ENCODE measurements at places on chromosomes 13 and 19. TPM values are rescaled to one million over a fixed set of nuclear protein-coding genes. Genes with fewer than 3 reads are reported as not detected.

RASAL3 gene
- total RNA-seq = 125 TPM

MEF2B gene
- 3.9 TPM for total RNA-seq

NLRP13 gene
- total RNA-seq = not detected

NTN5 gene
- 0.74 TPM for total RNA-seq

OVOL3 gene
- not detected for total RNA-seq

ZNF549 gene
- 2.9 TPM for total RNA-seq

MATK gene
- 25.2 TPM for total RNA-seq
